ENCODE measurements at places on chromosomes 16 and 17.
A peak's percentile ranks its signal among the peaks of the same experiment; 100 is the strongest.

- DNase-seq, result peak; percentile 83
Measured at GRCh38 chr16:19559242-19559910, 3.9 kb downstream of the VPS35L start.

DNA sequence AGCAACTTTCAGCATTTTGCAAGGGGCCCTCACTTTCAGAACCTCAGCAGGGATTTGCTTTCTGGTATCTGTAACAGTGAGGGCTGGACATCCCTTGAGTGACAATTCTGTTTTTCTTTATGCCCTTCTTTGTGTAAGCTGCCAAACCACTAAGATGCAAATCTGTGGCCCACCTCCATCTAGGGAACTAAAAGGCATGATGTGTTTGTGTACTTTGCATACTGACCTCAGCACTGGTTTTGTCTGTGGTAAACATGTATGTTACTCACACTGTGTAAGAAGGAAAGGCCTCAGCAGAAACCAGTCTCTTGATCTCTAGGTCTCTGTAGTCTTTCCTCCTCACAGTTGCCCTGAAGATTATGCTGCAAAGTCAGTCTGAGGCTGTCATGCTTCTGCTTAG lies 396.6 kb upstream of the DYNLRB2 start:
- peak; percentile 35 for DNase-seq

DNA sequence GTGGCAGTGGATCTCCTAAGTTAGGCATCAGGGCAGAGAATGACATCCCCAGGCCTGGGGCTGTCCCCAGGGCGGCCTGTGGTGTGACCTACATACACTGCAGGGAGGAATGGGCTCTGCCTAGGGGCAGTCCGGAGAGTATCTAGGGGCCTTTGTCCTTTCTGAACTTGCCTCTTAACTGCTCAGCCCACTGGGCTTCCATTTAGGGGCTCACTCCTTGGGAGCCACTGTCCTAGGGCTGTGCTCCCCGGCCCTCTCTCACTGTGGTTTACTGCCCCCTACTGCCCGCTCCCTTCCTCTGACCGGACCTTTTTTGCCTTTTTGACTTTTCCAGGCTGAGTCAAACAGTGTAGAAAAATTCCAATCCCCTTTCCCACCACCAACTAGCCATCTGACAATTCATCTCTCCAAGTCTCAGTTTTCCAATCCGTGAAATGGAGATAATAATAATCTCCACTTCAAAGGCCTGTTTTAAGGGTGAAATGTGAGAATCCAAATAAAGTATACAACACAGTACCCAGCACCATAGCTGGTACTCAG lies 66.8 kb downstream of the DNAH3 start:
- peak; percentile 66 for DNase-seq

DNA sequence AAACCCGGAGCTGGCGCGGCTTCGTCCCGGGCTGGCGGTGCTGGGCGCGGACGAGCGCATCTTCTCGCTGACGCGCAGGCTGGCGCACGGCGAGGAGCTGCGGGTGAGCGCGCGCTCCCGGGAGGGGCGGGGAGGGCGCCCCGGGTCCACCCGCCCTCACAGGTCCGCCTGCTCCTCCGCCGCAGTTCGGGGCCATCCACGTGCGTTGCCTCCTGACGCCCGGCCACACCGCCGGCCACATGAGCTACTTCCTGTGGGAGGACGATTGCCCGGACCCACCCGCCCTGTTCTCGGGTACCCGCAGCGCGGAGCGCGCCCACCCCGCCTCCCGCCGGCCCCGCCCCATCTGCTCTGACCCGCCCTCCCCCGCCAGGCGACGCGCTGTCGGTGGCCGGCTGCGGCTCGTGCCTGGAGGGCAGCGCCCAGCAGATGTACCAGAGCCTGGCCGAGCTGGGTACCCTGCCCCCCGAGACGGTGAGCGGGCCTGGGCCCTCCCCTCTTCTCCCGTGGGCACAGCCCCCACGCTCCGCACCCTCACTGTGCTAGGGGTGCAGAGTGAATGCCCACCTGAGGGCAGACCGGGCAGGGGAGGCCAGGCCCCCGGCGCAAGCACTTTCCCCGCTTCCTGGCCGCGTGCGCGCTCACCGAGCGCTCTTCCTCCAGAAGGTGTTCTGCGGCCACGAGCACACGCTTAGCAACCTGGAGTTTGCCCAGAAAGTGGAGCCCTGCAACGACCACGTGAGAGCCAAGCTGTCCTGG lies 1.4 kb downstream of the HAGHL start:
- peak; percentile 86 for DNase-seq

DNA sequence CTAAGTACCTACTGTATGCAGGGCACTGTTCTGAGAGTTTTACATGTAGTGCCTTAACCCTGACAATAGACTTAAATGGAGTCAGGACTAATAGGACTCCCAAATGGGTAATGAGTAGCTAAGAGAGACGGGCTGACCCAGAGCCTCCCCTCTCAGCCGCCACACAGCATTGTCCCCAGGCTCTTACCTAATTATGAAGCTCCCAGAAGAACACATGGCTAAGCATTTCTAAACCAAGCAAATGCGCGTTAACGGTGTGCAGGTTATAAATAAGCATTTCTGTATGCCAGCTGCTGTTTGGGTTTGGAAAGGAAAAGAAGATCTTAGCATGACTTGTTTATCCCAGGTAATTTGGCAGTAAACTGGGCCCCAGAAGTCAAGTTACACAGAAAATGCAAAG lies 14.3 kb downstream of the KATNIP start:
- no peak for DNase-seq

DNA sequence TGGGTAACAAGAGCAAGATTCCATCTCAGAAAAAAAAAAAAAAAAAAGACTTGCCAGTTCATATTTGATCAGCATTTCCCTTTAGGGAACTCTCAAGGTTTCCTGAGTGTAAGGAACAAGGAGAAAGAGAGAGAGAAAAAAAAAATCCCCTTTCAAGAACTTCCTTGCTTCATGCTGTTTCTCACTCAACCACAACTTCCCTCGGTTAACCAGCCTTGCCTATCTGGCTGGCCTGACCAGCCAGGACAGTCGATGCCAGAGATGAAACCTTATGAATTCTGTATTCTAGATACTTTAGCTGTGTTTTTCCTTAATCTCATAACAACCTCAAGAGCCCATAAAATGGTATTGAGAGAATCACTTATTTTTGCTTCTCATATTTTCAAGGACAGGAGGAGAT lies 2.6 kb upstream of the N4BP1 start:
- no peak for DNase-seq

- peak; percentile 5 for DNase-seq
Measured at GRCh38 chr17:68602289-68602688, 1.1 kb upstream of the FAM20A start.

GRCh38 chr17:17150448-17150800 lies 55.7 kb downstream of the PLD6 start:
- DNase-seq, result no peak

- DNase-seq, result no peak
Measured at GRCh38 chr16:47892999-47893398, 262.8 kb downstream of the ABCC12 start.

DNA sequence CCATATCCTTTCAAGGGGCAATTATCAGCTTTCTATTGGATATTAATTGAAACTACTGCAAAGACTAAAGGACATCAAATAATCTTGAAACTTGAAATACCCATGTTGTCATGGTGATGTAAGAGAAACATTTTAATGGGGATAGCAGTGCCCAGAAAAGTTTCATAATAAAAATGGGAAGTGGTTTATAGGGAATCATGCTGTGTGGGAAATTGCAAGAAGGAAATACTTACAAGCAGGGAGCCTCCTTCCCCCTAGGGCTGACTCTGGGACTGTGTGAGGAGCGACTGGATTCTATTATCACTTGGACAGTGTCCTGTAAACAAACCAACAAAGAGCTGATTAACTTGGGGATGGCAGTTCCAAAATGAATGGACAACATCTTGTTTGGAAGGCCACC lies 1393.1 kb upstream of the GOT2 start:
- DNase-seq, result no peak

DNA sequence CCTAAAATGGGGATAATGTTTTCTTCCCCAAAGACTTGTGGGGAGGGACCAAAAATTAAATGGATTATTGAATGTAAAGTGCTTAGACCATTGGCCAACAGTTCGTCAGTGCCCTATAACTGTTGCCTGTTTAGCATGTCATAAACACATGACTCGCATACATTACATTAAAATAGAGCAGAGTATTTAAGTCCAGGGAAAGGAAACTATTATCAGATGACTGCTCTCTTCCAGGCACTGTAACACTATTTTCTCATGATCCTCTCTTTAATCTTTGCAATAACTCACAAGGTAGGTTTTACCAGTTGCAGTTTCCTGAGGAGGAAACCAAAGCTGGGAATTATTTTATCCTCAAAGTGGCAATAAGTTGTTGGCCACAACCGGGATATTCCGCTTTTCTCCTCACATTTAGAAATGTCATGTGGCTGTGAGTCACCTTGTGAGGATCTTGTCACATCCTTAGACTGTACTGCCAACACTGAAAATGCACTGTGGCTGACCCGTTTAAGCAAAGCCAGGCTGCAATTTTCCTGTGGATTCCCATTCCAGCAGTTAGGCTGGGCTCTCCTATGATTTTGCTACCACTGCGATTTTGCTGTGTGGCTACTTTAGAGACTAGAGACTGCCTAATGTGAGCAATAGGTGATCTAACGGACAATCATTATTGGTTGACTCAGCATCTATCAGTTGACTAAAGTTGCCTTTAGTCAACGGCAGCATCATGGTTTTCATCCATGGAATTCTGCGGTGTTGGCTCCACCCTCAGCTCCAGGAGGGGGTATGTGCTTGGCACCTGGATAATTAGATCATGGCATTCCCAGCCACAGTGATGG lies 58.3 kb upstream of the DHX40 start:
- DNase-seq, result no peak

GRCh38 chr16:66933776-66934137 lies 445 bp downstream of the CIAO2B start:
- no peak for DNase-seq

- no peak for DNase-seq
Measured at GRCh38 chr16:23889189-23889588, 53.4 kb downstream of the PRKCB start.

- no peak for DNase-seq
Measured at GRCh38 chr16:81830845-81831540, 51.9 kb downstream of the PLCG2 start.

DNA sequence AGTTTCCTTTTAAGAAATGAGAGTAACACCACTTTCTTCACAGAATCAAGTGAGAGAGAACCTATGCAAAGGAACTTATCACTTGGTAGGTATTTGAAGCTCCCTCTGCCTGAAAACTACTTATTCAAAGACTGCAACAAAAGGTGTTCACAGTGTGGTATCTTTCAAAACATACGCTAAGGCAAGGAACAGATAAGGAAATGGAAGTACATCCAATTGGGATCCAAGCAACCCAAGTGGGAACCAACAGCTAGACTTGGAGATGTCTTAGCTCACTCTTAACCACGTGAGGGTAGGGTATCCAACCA lies 431 bp upstream of the PPM1E start:
- DNase-seq, result no peak

DNA sequence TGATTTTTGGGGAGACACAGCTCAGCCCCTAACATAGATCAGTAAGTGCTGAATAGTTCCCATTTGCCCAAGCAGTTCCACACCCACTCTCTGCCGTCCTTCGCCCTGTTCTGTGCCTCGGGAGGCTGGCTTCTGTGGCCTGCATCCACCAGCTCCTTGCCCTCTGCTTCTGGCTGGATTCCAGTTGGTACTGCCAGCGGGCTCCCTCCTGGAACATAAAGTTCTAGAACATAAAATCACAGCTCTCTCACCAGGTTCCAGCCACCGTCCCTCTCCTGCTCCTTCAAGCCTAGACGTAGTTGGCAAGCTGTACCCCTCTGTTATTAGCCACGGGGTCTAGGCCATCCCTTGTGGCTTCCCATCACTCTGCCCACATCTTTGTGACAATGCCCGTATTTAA lies 3.9 kb upstream of the MRPS23 start:
- no peak for DNase-seq

DNA sequence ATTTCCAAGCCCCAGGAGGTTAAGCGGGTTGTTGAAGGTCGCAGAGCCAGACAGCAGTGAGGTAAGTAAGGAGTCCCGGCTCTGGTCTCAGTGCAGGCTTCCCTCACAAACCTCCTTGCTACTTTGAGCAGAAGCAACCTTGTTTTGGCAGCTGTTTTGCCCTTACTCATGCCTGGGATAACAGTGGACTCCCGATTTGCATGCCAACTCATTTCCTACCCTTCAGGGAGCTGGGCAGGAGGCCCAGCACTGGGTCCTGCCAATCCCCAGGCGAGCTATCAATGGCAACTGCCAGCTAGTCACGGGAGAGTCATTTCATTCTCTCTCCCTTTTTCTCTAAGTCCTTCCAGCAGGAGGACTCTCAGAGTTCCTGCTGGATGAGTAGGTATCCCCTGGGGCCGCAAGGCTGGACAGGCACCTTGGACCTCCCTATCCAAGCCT lies 72.0 kb upstream of the KSR1 start:
- DNase-seq, result peak; percentile 73

- DNase-seq, result no peak
Measured at GRCh38 chr16:12449374-12449773, 354.3 kb downstream of the CPPED1 start.

DNA sequence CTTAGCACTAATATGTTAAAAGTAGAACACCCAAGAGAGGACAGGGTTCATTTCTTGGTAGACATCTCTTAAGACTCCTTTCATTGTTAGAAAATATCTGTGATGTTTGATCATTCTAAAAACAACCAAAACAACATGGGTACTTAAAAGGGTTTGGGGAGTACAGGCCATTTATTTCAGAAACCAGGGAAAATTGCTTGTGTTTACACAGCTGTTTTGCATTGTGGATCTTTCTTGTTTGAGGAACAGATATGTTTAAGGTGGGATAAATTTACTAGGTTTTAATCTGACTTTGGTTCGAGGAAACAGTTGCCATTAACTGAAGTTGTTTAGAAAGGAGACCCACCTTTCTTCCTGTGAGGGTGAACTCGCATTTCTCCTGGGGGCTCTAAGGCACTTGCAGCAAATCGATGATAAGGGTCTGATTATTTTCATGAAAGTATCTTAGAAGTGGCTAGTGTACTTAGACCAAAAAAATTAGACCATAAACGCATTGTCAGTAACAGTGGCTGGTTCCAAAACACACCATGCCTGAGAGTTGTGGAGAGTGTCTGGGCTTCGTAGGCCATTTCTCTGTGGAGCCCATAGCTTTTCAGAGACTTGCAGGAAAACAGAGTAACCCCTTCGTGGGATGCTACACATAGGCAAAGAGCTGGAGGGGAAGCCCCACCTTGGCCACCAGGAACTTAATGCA lies 17.6 kb downstream of the CLUAP1 start:
- DNase-seq, result no peak
